ENCODE measurements at places on chromosomes 7 and 10.

DNA sequence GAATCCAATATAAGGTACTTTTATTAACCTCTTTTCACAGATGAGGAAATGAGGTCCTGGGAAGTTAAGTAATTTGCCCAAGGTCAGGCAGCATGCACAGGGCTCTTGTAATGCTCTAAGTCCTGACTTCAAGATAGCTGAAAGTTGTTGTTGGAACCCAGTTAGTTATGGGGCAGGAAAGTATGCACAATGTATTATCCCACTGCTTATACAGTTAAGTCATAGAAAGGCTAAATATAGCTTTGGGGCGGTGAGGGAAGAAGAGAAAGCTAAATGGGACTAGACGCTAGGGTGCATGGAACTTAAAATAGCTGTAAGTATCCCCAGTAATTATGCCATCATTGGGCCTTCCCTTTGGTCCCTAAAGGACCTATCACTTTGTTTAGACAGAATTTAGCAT is 9.2 kb downstream of the GLCCI1 start:
- no peak for DNase-seq

DNA sequence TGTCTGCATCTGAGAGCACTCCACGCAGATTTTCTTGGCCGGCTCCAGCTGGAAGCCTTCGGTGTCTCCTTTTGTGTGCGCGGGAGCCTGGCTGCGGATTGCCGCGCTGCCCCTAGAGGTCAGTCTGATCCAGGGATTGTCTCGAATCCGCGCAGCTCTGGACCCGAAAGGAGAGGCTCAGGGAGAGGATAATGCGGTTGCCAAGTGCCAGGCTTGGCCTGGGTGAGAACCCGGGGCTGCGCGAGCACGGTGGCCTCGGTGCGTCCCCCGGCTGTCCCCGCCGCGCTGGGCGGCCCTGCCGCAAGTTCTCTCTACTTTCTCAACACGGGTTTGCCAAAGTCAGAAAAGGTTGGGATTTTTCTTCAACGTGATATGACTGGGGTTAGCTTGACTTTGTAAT is 140.9 kb downstream of the ADCYAP1R1 start:
- no peak for DNase-seq

DNA sequence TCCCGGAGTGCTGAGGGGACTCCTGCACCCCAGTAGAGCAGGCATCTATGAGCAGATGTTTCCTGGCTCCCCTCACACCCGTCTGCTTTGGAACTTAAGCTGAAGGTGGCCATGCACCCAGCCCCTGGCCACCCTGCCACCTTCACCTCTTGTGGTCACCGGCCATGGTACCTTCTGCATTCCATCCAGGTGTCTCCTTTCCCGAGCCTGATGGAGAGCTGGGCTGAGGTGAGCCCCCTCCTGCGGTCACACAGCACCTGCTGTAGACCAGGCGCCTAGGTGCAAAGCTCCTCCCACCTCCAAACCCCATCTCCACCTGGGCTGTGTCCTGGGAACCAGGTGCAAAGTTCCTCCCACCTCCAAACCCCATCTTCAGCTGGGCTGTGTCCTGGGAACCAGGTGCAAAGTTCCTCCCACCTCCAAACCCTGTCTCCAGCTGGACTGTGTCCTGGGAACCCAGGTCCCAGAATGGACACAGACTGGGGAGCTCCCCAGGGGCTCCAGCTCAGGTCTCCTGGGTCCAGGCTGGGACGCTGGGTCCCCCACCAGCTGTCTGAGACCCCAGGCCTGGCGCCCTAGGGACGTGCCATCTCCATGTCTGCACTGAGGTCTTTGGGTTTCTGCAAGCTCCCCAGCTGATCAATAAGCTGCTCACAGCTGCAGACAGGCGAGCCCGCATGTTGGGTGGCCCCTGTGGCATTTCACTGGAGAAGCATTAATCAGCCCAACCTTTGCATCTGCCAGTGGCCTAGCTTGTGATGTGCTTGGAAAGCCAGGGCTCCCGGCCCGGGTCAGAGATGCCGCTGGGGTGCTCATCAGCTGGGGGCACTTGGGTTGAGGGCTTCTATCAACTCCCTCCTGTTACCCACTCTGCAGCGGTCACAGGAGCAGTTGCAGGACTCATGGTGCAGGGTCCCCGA is 61.2 kb upstream of the INPP5A start:
- no peak for DNase-seq

DNA sequence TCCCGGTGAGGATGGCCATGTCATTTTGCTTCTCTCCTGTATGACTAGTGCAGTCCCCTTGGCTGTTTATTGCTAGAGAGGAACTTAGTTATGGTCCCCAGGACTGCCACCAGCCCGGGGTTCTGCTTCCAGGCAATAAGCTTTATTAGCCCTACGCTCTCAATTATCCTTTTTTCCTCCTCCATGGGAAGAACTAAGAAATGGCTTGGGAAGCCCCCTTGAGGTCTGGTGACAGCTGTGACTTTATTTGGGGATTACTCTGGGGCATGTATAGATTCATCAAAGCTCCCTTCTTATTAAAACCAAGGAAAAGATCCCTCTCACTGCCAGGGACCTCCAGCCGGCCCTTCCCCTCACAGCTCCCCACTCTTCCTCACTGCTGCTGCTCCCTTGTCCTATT is 155.2 kb upstream of the INSYN2A start:
- DNase-seq = no peak

GRCh38 chr7:30545791-30546555 is 41.3 kb upstream of the GGCT start:
- no peak for DNase-seq

DNA sequence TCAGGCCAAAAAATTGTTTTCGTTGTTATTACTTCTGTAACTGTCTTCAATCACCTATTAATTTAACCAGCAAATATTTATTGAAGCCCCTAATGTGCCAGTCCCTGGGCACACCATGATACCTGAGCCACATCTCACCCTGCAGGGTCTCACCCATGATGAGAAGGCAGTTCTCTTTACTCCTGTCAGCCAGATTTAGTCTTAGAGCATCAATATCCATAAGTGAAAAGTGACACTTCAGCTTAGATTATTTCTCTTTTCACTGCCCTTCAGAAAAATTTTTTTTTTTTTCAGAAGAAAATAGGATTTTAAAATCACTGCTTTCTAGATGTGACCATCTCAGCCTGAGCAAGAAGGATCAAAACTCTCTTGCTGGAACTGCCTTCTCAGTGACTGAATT is 258.6 kb upstream of the NFE2L3 start:
- DNase-seq = no peak

DNA sequence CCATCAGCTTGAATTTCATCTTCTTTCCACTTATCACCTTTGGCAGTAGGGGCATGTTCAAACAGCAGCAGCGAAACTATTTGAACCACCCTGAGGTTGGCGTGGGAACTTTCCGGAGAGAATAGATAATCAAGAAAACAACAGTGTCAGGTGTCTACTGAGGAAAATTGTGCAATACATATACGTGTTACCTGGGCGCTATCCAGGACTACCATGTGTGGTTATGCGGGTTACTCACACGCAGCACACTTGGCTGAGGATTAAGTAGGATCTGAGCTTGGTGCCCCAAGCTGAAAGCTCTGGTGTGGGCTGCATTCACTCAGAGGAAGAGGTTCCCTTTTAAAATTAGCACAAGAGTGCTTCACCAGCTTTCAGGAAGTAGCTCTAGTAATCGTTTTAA is 8.8 kb upstream of the ABI1 start:
- DNase-seq = no peak

DNA sequence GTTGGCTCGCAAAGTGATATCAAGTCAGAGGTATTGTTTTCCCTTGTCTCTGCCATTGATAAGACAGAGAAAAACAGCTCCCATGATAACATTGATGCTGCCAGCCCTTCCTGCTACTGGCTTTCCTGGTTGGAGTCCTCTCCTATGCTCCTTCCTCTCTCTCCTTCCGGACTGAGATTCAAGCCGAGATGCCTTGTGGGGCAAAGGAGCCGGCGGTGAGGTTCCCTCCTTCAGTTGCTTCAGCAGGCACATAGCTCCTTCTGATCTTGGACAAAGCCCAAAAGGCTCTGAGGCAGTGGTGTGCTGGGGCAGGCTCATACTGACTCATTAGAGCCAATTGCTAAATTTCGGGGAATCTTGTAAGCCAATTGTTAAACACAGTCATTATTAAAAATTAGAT is 8.8 kb upstream of the ZCCHC24 start:
- DNase-seq = no peak

GRCh38 chr7:30525429-30525828 is 20.8 kb upstream of the GGCT start:
- no peak for DNase-seq

DNA sequence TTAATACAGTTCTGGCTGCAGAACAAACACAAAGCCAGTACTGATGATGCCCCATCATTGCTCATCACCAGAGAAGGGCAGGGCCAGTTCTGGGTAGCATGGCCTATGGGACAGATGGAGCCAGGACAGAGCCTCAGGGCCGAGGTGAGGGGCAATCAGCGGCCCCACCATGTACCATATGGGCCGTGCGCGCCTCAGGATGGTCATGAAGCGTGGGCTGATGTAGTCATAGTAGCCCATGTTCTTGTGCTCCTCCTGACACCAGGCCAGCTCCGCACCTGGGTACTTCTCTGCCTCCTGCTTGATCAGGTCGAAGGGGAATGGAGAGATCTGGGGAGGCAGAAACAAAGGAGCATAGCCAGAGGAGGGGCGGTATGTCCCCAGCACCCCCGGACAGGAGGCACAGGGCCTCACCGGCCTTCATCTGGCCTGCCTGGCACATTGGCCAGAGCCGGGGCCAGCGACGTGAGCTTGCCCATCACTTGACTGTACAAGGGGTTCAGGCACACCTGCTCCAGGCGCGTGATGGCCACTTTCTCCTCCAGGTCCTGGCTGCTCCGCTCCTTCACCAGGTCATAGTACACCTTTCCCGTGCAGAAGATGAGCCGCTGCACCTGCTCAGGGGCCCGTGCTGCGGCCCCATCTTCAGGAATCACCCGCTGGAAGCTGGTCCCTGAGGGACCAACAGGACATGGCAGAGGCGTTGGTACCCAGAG is 26.1 kb downstream of the OGDHL start:
- DNase-seq = no peak

- no peak for DNase-seq
Observed at GRCh38 chr10:72694476-72695369, 2.8 kb downstream of the MCU start.

DNA sequence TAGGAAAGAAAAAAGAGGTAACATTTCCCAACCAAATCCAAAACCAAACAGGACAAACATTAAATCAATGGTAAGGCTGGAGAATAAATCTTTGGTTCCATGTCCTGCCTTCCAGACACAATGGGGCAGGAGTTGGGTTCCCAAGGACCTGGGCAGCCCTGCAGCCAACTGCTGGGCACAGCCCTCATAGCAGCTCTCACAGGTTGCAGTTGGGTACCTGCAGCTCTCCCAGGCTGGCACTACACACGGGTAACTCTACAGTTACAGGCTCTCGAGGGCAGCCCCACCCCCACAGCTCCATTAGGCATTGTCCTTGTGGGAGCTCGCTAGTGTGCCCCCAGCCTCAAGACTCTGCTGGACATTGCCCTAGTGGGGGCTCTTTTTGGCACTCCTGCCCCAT is 7.5 kb downstream of the GRB10 start:
- no peak for DNase-seq

DNA sequence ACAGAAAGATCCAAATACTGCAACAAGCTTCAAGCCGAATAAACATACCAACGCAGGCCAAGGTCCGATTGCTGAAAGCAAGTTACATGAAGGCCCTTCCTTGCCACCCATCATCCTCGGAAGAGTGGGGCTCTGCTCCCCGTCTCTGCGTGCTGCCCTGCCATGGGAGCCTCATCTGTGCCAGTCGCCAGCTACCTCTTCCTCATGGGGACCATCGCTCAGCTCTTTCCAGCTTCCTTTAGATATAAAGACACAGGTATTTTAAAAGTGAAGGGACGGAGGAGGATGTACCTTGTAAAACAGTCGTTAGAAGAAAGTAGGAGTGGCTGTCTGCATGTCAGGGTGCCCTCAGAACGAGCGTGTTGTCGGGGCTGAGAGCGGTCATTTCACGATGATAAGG is 114.9 kb downstream of the INPP5A start:
- DNase-seq = no peak

DNA sequence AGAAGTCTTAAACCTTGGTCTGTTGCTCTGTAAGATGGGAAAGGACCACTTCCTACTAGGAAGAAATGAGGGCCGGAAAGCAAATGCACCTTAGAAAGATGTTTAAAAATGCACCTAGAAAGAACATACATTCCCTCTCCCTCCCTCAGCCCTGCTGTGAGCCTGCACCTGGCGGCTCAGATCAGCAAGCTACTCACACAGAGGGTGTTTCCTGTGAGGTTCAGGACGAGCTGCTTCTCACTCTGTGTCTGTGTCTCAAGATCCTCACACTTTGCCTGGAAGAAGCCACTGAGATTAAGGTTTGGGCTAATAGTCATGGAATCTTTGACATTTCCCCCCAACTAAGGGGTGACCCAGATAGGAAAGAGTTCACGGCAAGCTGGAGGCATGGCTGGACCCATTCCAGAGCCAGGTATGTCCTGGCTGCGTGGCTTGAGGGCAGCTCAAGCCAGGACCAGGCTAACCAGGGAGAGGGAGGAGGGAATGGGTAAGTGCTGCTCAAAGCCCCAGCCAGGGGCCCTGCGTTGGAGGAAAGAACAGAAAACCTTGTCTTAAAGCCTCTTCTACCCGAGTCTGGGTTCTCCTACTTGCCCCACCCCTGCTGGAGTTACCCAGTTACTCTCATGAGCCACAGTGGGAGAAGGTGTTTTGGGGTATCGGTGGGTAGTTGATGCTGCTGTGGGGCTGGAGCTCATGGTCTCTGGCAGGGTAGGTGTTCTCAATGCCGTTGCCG is 47.5 kb downstream of the PODXL start:
- no peak for DNase-seq

GRCh38 chr7:28458732-28459131 is 46.4 kb downstream of the CREB5 start:
- no peak for DNase-seq

DNA sequence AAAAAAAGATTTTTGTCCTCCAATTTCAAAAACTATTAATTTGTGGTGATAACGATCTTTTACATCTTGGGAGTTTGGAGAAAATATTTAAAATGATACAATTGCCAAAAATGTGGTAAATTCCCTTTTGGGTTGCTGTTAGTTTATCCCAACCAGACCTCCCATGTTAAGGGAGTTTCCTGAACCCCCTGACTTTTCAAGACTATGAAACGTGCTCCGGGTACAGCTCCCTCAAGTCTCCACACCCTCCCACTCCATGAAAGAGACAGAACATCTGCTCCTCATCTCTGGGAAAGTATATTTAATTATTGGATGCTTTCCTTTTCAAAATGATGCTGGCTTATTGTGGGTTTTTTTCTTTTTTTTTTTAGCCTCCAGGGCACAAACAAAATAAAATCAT is 534.6 kb upstream of the NRP1 start:
- no peak for DNase-seq
